ENCODE measurements at places on chromosomes 4 and X.

DNA sequence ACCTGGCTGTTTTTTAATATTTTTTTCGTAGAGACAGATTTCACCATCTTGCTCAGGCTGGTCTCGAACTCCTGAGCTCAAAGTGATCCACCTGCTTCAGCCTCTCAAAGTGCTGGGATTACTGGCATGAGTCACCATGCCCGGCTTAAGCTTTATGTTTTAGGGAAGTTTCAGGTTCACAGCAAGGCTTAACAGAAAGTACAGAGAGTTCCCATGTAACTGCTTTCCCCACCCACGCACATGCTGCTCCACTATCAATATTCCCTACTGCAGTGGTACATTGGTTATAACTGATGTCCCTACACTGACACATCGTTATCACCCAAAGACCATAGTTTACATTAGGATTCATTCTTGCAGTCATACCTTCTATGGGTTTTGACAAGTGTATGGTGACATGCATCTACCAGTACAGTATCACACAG lies 62.7 kb downstream of the PRPS1 start:
- DNase-seq: no peak

- no peak for DNase-seq
Observed at GRCh38 chr4:137510557-137511265, 21.6 kb downstream of the PCDH18 start.

DNA sequence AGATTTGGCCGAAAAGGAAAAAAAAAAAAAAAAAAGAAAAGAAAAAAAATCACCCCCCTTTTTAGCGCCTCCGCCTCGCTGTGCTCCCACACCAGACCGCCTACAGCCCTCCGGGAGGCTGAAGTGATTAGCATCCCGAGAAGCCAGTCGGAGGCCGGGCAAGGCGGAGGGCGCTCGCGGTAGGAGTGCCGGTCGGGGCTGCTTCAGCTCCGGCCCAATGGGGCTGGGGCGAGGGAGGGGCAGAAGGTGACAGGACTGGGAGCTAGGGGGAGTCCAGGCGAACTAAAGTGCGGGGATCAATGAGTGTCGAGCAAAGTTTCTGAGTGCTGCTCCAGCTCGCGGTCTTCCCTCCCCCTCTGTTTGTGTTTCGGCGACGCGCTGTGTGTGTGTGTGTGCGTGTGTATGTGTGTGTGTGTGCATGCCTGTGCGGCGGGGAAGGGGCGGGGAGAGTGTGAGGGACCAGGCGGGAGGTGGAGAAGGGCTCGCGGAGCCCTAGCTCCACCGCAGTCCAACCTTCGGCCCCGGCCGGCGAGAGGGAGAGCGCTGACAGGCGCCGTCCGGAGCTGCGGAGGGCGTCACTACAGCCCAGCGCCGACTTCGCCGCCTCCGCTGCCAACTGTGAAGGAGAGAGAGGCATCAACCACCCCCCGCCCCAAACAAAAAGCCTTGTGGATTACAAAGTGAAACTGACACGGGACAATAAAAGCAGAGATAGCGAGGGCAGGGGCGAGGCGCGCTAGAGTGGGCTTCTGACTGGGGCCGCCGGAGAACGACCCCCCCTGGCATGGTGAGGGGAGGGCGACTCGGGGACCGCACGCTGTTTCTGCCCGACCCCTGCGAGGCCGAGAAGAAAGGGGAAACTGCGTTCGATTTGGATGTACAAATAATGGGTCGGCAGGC lies at the start of gene FAT4:
TSS of gene FAT4 (plus strand) at position 280 of the 900 bp plus-strand sequence. CDS start 1,457 bp downstream, outside the sequence.
- no peak for DNase-seq

GRCh38 chrX:50697691-50698090 lies 116.3 kb downstream of the SHROOM4 start:
- DNase-seq: no peak

DNA sequence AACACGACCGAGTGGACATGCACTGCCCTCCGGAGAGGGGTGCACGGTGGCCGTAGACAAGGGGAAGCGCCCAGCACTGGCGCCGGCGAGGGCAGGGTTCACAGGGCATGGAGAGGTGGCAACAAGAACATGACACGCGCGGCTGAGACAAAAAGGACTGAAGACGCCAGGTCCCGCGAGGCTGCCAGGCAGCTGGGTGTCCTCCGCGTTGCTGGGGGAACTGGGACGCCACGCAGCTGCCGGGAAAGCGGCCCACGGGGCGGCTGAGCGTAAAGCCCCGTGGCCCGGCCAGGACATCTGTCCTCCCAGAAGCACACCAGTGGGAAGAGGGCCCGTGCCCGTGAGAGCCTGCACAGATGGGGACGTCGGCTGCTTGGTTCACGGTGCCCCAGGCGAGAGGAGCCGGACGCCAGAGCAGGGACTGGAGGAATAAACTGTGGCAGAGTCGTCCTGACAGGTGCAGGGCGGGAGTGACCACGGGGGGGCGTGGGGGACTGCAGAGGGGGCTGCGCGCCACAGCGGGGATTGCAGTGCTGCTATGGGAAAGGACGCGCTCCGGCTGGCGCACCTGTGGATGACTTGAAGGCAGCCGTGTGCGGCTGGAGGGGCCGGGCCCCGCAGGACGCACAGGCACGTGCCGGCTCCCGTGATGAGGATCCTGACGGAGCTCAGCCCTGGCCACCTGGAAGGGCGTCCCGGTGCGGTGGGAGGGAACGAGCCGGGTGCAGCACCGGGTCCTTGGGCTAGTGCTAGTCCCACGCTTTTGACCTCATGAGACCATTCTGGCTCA lies 32.1 kb upstream of the GTPBP6 start:
- DNase-seq: no peak

DNA sequence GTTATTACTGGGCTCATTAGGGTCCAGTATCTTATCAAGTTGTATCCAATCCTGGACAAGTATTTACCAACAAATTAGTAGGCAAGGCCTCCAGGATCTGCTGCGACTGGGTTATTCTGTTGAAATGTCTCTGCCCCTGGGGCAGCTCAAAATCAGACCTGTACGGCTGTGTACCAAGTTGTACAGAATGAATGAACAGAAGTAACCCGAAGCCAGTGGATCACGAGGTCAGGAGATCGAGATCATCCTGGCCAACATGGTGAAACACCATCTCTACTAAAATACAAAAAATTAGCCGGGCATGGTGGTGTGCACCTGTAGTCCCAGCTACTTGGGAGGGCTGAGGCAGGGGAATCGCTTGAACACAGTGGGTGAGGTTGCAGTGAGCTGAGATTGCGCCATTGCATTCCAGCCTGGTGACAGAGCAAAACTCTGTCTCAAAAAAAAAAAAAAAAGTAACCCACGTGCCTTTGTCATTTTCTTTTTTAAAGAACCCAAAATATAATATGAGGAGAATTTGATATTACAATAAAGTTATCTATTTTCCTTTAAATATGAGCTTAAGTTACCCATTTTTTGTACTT lies 127.3 kb downstream of the CBR4 start:
- no peak for DNase-seq

DNA sequence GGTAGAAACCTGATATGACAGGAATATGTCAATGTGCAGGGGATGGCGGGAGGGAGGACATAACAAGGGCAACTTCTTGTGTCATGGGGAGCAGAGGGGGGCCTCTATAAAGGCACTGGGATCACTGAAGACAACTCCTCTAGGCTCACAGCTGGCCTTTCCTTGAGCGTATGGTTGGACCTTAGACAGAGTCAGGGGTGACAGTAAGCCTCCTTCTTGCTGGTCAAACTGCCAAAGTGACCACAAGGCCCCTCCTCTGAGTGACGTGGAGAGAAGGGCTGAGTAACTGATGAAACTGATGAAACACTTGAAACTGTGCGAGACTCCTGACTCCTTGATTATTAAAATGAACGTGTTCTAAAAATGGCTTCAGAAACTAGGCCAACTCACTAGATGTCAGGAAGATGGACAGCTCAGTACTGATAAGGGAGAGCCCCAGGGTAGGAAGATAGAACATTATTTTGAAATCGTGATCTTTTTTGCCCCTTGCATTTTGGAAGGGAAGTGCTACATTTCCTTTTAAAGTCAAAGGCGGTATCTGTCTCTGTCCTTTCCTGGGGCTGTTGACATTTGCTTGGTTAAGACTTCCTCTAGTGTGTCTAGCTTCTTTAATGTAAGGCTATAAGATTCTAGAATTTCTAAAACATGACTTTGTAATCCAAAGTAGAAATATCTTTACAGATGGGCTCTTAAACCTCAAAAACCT lies 1.6 kb downstream of the RAB33A start:
- no peak for DNase-seq

GRCh38 chr4:71571346-71571745 lies 212.5 kb downstream of the GC start:
- DNase-seq: no peak

GRCh38 chr4:87499403-87500091 lies 29.6 kb downstream of the SPARCL1 start:
- no peak for DNase-seq

- DNase-seq: no peak
Observed at GRCh38 chrX:8579602-8580001, 115.0 kb downstream of the VCX3B start.

GRCh38 chrX:110317061-110317819 lies 645 bp downstream of the AMMECR1 start:
- DNase-seq: peak; percentile 65

DNA sequence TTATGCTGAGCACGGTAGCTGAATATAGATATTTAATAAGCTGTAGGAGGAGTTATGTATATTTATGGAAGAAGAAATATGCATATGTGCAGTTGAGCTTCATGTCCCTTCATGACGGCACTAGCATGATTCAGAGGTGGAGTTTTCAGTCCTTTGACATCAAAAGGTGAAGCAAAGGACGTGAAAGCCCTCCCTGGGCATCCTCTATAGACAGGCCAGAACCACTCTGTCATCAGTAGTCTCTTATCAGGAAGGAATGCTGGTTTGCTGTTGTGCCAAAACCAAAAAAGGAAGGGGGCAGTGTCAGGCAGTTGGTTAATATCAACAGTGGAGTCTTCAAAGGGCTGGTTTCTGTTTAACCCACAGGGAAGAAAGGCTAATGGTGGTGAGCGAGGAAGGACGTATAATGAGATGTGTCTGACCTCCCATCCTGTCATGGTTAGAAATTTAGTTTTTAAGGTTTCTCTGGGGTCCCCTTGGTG lies 23.5 kb upstream of the IL2 start:
- peak; percentile 36 for DNase-seq

DNA sequence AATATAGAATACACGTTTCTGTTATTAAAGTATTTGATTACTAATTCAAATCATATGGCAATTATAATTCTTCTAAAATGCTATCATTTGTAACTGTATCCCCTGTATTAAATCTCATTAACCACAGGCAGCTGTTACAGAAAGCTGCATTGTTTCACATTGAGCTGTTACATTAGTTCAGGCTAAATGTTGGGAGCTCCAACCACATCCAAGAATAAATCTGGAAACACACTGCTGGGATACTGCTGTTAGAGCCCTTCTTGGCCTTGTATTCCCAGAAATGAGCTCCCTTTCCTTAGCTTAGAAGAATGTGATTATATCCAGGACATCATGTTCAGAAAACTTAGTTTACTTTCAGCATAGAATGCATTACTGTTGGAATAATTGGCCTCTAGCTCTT lies 48.2 kb downstream of the GUCY1B1 start:
- no peak for DNase-seq

- no peak for DNase-seq
Observed at GRCh38 chr4:184356366-184356765, 118.0 kb downstream of the IRF2 start.

DNA sequence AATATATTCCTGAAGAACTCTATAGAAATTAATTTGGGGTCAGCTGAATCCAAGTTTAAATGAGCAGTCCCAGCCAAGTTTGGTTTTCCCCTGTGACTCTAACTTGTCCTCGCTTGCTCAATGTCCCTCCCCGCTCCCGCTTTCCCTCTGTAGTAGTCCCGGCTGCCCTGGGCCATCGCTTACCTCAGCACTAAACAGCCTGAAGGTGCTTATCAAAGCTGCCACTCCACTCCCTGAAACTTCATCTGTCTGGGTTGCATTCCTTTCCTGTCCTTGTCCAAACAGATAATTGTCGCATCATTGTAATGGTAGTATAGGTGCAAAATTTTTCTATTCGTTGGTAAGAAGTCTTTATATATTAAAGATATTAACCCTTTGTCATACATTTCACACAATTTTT lies 12.8 kb downstream of the SLC25A43 start:
- DNase-seq: no peak

- DNase-seq: no peak
Observed at GRCh38 chr4:140901736-140902336, 145.7 kb upstream of the TBC1D9 start.

- DNase-seq: no peak
Observed at GRCh38 chr4:111930659-111931058, 214.6 kb upstream of the FAM241A start.

DNA sequence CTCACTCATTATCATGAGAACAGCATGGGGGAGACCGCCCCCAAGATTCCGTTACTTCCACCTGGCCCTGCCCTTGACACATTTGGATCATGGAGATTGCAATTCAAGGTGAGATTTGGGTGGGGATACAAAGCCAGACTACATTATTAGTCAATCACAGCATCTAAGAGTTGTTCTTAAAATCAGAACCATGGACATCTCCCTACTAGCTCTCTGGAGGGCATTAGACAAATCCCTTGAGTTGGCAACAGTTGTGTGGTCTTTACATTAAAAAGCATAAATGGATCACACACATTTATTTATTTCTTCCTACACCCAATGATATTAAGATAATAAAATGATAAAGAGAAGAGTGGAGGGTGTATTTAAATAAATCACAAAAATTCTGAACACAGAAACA lies 262.8 kb upstream of the VCX start:
- DNase-seq: no peak

- DNase-seq: no peak
Observed at GRCh38 chrX:38211891-38212635, 8.6 kb downstream of the SRPX start.

- DNase-seq: no peak
Observed at GRCh38 chr4:73902817-73903547, 33.8 kb downstream of the CXCL1 start.

- DNase-seq: no peak
Observed at GRCh38 chr4:24730256-24731001, 64.9 kb upstream of the SOD3 start.

DNA sequence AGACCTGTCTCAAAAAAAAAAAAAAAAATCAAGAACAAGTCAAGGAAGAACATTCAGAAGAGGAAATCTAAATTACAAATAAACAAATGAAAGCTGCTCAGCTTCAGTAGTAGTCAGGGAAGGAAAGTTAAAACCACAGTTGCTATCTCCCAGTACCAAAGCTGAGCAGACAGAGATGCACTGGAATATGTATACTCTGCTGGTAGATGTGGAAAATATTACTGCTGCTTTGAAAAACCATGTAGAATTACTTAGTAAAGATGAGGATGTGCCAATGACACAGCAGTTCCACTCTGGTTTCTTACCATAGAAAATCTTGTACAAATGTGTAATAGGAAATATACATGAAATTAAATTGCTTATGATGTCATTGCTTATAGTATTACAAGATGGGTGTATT lies 25.1 kb upstream of the PRKX start:
- DNase-seq: no peak
